GDM1 (cell line): ENCODE measurements at places on chromosomes 1 and 21.

GRCh38 chr1:156527584-156527983 lies 27.0 kb upstream of the MEF2D start:
- no peak for DNase-seq

DNA sequence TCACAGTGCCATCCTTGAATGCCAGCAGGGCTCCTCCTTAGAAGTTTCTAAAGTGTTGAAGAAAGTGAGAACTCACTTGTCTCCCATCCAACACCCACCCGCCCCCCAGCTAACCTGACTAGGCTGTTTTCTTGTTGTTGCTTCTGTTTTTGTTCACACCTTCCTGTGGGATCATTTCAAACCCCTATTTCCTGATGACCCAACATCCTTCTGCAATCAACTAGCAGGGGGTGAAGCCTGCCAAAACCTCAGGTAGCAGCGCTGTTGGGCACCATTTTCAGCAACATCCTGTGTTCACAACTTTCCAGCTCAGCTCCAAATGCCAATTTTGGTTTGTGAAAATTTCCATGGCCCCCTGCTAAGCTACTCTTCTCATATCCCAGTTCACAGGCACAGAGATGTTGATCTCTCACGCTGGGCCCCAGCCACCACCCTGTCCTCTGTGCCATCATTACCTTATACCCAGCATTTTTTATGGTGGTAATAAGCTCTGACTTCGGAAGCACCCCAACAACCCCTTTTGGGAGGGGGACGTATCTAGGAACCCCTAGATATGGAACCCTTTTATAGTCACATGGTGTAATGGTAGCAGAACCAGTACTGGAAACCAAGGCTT lies 41.4 kb downstream of the CDC7 start:
- DNase-seq, result no peak

DNA sequence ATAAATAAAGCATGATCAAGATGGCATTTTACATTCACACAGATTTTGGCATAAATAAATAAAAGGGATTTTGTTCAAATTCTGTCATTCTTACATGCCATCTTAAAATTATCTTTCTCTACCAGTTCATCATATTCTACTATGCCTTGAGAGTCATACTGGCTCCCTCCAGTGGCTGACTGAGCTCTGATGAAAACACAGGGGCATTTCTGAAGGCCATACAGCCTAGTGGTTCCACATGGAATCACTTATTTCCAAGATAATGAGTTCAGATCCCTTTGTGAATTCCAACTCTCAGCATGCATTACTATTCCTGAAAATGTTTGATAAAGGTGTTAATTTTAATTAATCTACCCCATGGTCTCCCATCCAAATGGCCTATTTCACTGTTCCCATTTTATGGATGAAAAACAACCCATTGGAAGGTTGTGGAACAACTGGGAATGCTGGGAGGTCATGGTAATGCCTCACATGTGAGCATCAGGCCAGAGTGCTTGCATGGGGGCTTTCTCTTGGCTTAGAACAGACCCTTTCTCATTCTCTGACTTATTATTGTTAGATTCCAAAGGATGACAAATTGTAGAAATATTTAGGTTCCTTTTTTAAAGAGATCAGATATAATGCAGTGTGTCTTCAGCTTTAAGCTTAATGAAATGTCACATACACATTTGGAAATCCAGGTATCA lies 622.4 kb upstream of the PKN2 start:
- DNase-seq, result peak; percentile 28

GRCh38 chr1:7610936-7611335 lies 160.2 kb upstream of the VAMP3 start:
- no peak for DNase-seq

- DNase-seq, result no peak
Measured at GRCh38 chr1:175195281-175195680, 2.7 kb upstream of the KIAA0040 start.

DNA sequence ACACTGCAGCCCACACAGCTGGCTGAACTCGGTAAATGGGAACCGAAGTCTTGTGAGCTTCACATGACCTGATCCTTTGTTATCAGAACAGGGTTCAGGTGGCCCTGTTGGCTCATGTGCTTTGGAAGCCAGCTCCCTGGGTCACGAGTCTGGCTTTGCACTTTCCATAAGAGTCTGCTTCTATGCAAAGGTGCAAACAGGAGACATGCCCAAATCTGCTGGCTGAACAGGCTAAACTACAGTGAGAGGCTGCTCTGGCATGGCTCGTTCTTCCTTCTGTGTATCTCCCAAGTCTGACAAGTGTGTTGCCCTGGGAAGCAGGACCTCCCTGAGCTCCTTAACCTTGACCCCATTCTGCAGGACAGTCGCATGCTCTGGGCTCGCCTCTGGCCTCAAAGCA lies 549.6 kb downstream of the KIF26B start:
- DNase-seq, result no peak

GRCh38 chr1:24919791-24920532 lies 10.1 kb downstream of the RUNX3 start:
- DNase-seq, result no peak

DNA sequence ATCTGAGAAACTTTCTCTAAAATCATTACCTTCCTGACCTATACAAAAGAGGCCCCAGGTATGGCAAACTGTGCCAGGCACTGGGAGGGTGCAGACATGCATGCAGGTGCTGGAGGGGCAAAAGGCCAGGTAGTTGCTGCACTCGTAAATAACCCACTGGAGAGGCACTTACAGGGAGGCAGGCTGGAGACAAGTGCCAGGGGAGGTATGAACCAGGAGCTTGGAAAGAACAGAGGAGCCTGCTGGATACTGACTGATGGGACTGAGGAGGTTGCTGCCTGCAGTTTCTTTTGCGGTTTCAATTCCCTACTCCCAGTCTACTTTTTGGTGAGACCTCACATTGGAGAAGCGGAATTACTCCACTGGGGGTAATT lies 113.9 kb downstream of the DSCAM start:
- DNase-seq, result no peak

- DNase-seq, result peak; percentile 14
Measured at GRCh38 chr21:23811805-23812204, 1795.5 kb downstream of the MRPL39 start.

DNA sequence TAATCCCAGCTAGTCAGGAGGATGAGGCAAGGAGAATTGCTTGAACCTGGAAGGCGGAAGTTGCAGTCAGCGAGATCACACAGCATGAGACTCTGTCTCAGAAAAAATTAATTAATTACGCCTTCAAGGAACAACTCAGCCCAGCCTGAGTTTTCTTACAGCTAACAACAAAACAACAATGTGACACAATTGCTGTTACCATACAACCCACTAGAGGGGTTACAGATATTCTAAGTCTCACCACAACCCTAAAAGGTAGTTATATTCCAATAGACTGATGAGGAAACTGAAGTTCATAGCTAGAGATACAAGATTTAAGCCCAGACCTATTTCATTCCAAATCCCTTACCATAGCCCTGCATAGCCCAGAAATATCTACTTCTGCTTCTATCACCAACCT lies 2.9 kb upstream of the LRRC8C start:
- no peak for DNase-seq

GRCh38 chr1:67792103-67792502 lies 41.2 kb downstream of the GNG12 start:
- DNase-seq, result no peak

GRCh38 chr1:111981090-111981489 lies 8.4 kb downstream of the KCND3 start:
- no peak for DNase-seq

- DNase-seq, result peak; percentile 46
Measured at GRCh38 chr1:224592636-224593582, 23.2 kb upstream of the CNIH3 start.

GRCh38 chr1:205301205-205301821 lies 20.2 kb downstream of the NUAK2 start:
- no peak for DNase-seq

- DNase-seq, result no peak
Measured at GRCh38 chr1:234246638-234247116, 126.6 kb upstream of the COA6 start.

GRCh38 chr1:101520302-101520701 lies 283.5 kb downstream of the S1PR1 start:
- peak; percentile 15 for DNase-seq

GRCh38 chr21:42660118-42660470 lies 6.7 kb downstream of the PDE9A start:
- no peak for DNase-seq

DNA sequence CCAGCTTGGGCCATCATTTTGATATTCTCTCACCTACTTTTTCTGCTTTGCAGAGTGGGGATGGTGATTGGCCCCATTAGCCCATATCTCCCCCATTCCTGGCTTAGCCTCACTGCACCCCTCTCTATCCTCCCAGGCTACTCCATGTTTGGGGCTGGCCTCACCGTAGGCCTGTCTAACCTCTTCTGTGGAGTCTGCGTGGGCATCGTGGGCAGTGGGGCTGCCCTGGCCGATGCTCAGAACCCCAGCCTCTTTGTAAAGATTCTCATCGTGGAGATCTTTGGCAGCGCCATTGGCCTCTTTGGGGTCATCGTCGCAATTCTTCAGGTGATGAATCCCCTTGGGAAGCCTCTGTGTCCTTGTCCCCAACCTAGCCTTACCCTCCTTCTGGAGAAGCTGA lies 2.1 kb upstream of the B4GALT2 start:
- no peak for DNase-seq

GRCh38 chr1:88451856-88452255 lies 232.2 kb upstream of the PKN2 start:
- DNase-seq, result no peak

DNA sequence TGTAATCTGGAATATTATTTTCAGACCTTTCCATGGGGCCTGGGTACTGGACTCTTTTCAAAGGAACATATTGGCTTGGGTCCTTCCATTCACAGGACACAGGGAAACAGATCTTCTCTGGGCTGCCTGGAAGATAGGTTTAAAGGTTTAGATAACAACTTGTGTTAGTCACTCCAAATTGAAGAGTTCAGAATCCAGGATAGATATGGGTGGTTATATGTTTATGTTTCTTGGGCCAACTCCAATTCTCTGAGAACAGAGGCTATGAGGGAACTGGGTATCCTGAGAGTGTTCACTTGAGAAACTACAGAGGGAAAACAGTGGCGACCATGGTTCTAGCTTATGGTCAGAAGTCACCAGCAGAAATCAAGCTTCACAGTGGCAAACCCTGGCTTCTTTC lies 8.7 kb upstream of the PIGM start:
- no peak for DNase-seq

DNA sequence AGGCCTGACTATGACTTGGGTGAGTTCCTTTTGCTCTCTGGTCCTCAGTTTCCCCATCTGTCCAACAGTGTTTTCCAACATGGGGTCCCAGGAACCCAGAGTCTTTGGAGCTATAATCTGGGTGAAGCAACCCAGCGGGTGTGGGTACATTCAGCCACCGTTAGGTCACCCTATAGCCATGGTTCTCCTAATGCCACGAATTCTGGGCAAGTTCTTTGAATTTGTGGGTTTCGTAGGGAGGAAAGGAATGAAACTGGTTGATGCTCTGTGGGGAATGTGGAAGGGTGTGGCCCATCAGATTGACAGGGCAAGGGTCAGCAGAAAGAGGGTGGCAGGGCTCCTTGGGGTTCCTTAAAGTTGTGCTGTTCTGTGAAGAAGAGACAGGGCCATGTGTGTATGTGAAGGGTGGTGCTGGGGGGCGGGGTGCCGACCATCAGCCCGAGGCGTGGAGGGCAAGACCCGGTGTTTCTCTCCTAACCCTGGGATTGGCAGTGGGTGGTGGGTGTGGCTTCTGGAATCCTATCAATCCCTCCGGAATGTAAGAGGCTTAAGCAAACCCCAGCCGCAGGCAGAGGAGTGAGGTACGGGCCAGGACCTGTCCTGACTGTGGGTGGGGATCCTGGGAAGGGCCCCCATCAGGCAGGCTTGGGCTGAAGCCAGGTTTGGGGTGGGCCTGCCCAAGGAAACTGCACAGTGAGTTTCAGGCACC lies 35.5 kb upstream of the ZNF362 start:
- DNase-seq, result no peak

- DNase-seq, result no peak
Measured at GRCh38 chr1:87685311-87686135, 356.8 kb downstream of the LMO4 start.

DNA sequence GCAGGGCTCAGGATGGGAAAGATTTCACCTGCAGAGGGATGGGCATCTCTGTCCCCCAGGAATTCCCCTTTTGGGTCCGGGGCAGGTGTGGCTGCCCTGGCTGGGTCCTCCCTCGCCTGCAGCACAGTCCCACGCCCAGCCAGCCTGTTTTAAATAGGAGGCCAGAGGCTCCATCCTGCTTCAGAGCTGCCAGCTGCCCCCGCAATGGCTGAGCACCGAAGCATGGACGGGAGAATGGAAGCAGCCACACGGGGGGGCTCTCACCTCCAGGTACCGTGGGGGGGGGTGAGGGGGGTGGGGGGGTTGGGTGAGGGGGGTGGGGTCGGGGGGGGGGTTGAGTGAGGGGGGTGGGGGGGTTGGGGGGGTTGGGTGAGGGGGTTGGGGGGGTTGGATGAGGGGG lies 3.6 kb downstream of the SCNN1D start:
- DNase-seq, result no peak

GRCh38 chr1:181113059-181113641 lies 24.6 kb downstream of the IER5 start:
- no peak for DNase-seq

- DNase-seq, result no peak
Measured at GRCh38 chr1:93620172-93620840, 61.3 kb downstream of the BCAR3 start.

DNA sequence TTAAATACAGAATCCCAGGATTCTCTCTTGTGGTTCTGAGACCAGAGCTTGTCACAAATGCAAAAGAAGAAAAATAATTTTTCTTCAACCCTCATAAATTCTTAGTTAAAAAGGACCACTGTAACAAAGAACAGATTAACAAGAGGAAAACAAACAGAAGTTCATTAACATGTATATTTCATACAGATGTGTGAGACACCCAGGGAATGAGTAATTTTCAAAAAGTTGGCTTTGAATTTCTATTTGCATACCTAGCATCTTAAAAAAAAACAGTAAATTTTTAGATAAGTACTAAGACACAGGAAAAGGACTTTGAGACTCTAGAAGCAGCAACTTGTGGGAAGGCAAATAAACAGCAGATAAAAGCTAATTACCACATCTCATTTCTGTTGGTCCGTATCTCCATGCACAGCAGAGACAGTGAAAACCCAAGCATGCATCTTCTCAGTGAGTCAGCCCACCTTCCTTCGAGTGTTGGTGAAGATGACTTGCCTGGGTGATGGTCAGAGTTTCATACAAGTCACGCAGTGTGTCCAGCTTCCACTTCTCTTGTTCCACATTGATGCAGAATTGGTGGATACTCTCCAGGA lies 399.9 kb upstream of the ADAMTS5 start:
- no peak for DNase-seq
